AG09309 (cell line): ENCODE measurements at places on chromosomes 2 and 18.
A peak's percentile ranks its signal among the peaks of the same experiment; 100 is the strongest.

DNA sequence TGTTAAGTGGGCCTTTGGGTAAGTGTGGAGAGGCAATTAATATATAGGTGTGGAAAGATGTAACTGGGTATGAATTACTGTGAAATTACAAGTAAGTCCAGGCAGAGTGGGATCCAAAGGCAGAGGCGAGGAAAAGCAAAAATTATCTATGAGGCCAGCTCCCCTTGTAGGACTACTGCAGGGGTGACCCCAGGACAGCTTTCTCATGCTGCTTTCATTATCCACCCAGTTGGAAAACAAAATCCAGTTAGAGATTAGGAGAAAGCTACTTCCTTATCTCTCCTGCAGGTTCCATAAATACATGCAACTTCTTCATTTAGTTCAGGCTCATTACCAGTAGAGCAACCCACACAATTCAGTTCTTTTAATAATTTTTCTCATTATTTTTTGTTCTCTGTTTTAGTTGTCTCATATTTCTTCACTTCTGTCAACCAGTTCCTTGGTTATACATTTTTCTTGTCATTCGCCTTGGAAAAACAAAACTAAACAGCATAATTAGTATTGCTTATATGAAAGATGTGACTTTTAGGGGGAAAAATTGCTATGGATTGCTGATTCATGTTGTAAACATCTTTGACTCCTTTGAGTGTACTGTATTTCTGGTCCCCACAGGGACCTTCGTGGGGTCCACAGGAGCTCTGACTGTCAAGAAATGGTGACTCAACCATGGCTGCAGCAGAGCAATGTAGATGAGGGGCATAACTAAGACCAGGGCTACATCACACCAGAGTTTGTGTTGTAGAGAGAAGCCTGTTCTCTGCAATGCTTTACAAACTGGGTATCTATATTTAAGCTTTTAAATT is 110.4 kb upstream of the PARD3B start:
- DNase-seq: no peak

GRCh38 chr2:224395620-224396390 is 6.1 kb downstream of the FAM124B start:
- no peak for DNase-seq

DNA sequence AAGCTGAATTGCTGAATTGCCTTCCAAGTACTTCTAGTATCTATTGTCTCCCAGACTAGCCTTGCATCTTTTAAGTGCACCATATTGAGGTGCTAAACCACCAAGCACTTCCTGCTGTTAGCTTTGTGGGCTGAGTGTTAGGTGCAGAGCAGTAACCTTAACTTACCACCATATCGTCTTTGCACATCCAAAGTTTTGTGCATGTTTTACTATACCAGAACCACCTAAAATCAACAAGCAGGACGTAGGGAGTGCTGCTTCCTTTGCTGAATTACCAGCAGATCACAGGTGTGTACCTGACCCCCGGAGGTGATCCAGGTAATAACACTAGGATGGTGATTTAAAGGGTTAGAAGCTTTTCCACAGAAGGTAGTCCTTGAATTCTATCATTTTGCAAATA is 359.9 kb upstream of the HNRNPA3 start:
- DNase-seq: no peak

DNA sequence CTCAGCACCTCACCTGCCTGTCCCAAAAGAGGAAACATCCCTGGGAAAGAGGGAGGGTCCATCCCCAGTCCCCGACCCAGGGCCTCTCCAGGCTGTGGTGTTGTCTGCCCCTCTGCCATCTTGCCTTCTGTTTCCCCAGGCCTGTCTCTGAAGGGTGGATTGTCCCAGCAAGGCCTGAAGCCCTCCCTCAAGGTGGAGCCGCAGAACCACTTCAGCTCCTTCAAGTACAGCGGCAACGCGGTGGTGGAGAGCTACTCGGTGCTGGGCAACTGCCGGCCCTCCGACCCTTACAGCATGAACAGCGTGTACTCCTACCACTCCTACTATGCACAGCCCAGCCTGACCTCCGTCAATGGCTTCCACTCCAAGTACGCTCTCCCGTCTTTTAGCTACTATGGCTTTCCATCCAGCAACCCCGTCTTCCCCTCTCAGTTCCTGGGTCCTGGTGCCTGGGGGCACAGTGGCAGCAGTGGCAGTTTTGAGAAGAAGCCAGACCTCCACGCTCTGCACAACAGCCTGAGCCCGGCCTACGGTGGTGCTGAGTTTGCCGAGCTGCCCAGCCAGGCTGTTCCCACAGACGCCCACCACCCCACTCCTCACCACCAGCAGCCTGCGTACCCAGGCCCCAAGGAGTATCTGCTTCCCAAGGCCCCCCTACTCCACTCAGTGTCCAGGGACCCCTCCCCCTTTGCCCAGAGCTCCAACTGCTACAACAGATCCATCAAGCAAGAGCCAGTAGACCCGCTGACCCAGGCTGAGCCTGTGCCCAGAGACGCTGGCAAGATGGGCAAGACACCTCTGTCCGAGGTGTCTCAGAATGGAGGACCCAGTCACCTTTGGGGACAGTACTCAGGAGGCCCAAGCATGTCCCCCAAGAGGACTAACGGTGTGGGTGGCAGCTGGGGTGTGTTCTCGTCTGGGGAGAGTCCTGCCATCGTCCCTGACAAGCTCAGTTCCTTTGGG is 47.2 kb downstream of the BOLA3 start:
- DNase-seq: no peak

DNA sequence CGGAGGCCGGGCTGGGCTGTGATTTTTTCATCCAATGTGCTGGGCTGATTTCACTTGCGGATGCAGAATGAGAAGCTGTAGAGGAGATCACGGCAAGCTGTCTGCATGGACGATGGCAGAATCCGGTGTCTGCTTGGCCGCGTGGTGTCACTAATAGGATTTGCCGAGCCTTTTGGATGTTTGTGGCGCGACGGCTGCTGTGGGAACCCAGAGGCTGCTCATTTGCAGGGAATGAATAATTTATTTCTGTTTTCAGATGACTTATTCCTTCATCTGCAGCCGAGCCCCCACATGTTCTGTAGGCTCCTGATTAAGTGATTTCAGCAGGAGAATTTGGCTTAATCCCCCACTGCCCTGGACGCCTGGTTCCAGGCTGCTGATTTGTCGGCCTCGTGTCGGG is 62.6 kb downstream of the ODC1 start:
- DNase-seq: no peak

DNA sequence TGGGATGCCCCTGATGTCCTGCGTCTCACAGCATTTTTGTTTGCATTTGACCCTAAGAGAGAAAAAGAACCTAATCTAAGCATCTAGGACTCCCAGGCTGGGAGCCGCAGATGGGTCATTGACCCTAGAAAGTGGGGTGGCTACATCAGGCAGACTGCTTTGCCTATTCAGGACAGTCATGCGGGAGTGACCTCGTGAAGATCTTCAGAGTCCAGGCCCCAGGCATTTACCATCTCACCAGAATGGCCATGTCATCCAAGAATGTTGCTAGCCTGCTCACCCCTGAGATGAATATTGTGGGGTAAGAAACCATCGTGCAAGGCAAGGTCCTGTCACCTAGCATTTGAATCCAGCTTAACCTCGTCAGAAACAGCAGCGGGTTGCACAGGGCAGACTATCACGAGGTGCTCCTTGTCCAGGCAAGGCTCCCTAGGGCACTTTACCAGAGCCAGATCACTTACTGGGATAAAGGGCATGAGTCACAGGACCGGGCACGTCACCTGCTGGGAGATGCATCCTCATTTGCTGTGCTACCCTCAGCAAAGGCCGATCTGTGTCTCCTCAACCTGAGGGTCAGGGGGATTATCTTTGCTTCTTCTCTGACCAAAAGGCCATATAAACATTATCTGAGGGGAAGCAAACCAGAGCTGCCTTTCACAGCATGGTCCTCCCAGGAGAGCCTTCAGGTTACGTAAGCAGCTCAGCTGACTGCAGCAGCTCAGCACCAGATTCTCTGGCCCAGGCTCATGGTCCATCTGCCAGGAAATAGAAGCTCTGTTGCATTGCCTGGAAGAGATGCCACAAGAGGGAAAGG is 162.3 kb downstream of the ACKR3 start:
- DNase-seq: peak; percentile 31

DNA sequence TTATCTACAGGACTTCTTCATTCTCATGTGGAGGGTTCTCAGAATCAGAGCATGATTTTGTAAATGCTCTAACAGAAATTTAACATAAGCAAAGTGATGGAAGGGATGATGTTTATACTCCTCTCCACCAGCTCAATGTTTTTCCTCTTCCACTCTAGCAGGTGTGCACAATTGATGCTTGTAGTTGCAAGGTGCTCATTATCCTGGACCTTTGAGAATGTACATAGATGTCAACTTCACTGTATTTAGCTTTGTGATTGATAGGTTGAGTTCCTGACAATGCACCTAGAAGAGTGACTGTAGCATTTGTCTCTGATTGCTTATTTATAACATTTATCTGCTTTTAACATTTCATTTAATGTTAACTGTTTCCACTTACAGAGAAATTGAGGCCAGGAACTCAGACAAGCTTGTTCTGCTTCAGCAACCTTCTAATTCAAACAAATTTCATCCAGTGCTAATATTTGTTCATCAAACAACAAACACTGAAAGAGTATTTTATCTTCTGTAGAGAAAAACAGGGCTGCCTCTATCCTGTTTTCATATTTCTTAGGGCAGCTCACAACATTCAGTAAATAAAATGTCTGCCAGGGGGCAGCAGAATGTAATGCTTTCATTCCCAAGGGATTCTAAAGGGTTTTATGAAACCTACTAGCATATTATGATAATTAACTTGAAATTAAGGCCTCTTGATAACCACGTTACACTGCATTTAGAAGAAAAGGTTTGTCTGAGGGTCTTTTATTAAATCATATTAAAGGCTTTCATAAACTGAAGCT is 127.9 kb upstream of the NOL4 start:
- no peak for DNase-seq

DNA sequence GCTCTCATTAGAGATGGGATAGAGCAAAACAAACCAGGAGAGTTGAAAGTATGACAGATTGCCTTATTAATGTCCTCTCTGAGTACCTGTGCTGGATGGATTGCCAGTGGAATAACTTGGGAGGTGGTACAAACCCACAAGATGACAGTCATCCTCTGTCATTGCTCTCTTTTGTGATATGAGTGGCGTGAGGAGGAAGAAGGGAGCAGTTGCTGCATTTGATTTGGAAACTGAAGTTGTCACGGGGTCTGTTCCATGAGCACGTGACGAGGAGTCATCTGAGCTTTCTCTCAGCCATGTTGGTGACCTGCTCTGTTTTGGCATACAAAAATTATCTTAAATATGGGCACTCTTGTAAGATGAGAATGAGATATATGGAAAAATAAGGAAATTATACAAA is 204.9 kb downstream of the FAM210A start:
- DNase-seq: no peak

DNA sequence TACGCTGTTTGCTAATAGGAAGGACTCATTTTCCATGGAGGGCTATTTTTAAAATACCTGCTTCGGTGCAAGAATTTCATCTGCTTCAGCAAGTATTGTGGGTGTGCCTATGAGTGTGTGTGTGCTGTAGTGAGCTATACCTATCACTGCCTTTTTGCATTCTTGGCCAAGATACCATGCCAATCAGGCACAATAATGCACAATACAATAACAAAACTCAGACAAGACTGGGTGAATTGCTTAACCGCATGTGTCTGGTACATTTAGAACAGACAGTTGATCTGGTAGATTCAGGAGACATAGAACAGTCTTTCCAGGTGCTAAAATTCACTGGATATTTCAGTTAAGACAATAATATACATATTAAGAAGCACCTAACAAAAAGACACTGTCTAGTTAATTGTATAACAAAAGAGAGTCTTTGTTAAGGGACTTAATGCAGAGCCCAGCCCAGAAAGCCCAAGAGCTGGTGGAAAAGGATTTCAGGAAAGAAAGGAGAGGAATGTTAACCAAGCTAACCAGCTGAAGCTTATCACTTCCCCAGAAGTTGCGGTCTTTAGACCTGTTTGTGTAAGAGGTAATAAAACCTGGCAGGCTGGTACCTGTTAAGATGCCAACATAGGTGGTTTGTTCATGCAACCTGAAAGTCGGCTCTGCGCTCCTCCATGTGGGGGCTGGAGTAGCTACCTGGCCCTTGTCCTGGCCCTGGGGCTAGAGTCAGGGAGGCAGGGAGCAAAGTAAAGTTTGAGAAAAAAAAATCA is 153.3 kb upstream of the RBMS1 start:
- DNase-seq: no peak

GRCh38 chr2:188610827-188611226 is 319.2 kb downstream of the GULP1 start:
- DNase-seq: no peak

DNA sequence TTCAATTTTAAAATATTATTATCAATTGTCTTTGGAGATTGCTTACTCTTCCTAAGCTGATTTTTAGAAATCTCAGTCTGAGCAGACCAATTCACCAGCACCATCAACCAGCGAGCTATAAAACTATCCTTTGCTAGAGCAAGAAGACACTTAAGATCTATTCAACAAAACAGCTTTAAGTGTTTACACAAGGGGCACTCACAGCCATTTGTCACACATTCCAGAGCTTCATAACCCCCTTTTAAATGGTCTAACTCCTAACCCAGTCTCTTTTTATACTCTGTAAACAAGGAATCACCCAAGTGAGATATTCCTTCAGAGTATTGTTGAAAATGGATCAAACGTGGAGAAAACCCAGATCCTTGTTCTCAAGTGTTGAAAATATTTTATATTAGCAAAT is 1294.1 kb upstream of the CHAC2 start:
- no peak for DNase-seq

DNA sequence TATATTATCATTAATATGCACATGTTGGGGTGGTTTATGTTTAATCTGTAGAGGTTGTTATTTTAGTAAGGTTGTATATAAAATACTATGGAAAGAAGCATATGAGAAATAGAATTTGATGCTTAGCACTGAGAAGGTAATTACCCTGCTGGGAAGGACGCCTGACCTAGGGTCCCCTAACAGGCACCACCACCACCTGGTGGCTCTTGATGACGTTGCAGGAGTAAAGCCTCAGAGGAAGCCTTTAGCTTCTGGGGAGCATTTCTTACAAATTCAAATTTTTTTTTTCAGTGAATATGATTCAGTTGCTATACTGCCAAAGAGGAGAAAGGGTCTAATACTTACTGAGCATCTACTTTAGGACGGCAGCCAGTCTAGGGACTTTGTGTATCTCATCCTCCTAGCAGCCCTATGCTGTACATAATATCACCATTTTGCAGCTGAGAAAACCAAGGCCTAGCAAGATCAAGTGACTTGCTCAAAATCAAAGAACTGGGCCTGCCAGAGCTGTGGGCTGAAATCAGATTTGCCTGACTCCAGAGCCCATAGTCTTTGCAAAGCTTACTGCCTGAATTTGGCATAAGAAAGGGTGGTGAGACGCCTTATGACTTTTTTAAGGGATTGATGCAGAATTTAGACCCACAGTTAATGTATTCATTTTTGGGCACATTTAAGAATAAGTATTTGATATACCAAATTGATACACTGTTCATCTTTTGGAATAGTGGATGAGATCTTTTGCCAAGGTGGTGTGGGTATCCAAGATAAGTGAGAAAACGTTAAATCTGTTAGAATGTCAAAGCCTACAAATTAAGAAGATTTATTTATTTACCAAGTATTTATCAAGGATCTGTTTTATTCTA is 78.8 kb upstream of the GAREM1 start:
- no peak for DNase-seq

DNA sequence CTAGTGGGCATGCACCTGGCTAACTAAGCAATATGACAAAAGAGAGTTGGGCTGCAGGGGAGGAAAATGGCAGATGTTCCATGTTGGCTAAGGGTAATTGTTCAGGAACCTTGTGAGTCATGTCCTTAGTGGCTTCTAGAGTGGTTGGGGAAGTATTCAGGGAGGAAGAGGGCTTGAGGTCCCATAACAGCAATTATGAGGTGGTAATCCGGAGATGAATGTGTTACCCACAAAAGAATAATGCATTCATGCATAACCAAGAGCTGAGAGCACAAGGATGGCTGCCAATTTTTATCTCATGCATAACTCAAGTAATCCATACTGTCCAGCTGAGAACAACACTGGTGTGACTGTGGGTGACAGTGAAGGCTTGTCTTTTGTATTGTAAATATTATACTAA is 42.9 kb downstream of the TMEFF2 start:
- no peak for DNase-seq
